ENCODE measurements at places on chromosomes 6 and 20. TPM values are rescaled to one million over a fixed set of nuclear protein-coding genes. Genes with fewer than 3 reads are reported as not detected.

The FLRT3 gene
- total RNA-seq, result 0.75 TPM

The MYLK4 gene
- 1.4 TPM for total RNA-seq

- no peak for DNase-seq
Observed at GRCh38 chr6:67300430-67301040, 1334.5 kb upstream of the ADGRB3 start.

DNA sequence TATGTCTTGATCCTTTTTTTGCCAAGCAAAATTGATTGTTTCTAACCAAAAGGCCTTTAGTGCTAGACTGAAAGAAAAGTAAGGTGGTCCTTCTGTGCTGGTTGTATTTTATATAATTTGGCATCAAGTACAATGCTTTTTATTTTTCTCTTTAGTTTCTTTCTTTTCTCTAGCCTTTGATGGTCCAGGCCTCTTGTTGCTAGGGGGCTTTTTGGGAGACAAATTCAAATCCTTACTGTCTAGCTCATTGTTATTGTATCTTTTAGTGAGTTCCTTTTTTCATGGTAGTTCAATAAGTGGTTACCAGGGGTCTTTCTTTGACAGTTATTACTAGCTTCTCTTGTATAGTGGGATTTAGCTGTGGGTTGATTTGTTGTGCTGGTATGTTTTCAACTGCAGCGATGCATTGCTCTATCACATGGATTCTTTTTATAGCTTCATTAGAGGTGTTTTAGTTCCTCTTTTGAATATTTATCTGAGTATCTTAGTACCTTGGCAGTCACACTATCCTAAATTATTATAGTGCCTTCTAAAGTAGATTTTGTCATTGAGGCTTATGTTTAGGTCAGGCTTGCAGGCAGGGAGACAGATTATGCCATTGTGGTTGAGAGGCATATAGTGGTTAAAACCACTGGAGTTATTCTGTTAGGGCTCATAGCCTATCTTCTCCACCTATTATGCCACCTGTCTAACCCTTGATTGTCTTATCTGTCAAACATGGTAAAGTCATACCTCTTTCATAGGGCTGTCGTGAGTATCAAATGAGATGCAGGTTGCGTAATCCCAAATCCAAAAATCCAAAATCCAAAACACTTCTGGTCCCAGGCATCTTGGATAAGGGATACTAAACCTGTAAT, 49.5 kb downstream of the KCNS1 start:
- no peak for DNase-seq

- no peak for DNase-seq
Observed at GRCh38 chr20:39800111-39800510, 838.0 kb downstream of the DHX35 start.

- DNase-seq, result no peak
Observed at GRCh38 chr6:44742828-44743372, 355.4 kb downstream of the CDC5L start.
